ENCODE measurements at places on chromosomes 2 and 18. TPM values are rescaled to one million over a fixed set of nuclear protein-coding genes. Genes with fewer than 3 reads are reported as not detected.

DNA sequence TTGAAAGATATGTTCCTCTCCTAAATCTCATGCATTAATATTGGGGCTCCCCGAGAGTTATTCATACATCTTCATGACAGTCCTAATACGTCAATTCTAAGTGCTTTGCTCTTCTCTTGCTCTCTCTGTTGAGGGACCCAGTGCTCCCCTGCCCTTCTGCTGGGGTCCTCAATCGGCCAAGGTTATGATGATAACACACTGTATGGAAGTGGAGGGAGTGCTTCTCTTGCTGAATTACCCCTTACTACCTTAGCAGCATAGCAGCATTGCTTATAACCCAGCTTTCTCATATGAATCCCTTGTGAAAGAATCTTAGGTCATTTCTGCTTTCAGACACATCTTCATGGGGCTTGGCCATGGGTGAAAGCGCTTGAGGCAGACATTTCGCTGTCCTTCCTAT, 43.2 kb downstream of the ITPRID2 start:
- no peak for DNase-seq

GRCh38 chr2:42881732-42882131, 89.3 kb upstream of the HAAO start:
- DNase-seq: no peak

DNA sequence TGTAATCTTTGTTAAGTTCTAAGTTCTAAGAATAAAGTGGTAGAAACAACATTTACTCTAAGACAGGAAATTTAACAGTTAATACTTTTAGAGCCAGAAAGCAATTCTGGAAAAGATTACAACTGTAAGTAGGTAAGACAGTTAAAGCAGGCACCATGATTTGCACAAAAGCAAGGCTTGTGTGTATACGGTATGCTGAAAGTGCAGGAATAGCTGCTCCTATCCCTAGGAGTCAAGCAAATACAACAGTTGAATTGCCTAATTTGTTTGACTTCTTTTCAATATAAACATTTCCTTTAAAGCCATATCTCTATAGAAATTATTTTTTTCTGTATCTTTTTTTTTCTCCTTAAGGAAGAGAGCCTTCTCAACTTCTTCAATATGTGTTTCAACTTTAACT, 116.4 kb downstream of the KCNJ3 start:
- no peak for DNase-seq

ODC1 gene
- total RNA-seq: 89.7 TPM

SUCLG1 gene
- 114 TPM for total RNA-seq

CCDC141 gene
- total RNA-seq: 12.3 TPM

DNA sequence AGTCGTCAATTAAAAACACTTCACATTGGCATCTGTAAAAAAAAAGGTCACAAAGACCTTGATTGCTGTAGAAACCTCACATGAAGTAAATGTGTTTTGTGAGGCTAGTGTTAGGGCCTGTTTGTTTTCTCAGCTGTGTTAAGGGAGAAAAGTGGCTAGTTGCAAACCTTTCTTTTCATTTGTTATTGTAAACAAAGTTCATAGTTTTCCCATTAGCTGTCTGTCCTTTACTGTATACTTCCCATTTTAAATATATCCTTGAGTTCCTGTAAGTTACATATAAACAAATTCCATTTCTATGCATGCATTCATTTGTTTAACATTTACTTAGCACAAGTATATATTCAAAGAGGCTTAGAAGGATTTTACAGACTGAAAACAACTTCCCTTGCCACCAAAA, 1250.2 kb downstream of the LRP1B start:
- no peak for DNase-seq

GRCh38 chr2:27096748-27097297, 10.3 kb downstream of the KHK start:
- DNase-seq: peak; percentile 44

ANKRD29 gene
- total RNA-seq: 0.75 TPM

- no peak for DNase-seq
These were observed 18.1 kb downstream of the PPM1B start for GRCh38 chr2:44186810-44187209.

GRCh38 chr2:127403460-127403859, 14.8 kb upstream of the PROC start:
- no peak for DNase-seq
